ENCODE measurements at places on chromosomes 5 and 9.

DNA sequence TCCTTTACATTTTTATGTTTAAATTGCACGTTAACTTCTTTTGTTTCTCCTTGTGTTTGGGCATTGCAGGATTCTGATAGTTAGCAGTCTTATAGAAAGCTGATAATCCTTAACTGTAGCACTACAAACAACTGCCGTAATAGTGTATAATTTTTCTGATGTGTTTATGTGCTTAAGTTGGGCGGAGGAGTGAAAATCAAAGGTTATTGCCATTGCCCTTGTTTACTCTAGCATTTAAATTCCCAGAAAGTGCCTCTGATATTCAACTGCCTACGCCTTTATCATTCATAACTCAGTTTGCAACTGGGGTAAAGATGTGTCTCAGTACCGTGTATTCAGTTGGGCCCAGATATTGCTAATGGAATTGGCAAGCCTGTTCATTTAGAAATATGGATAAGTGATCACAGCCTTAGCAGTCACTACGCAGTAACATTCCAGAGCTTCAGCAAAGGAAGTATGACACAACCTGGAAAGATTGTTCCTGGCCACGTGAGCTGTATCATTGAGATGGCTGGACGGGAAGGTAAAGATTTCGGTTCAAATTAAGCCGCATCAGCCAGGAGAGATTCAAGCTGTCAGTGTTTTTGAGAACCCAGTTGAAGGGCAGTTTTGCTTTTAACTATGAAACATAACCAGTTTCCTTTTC, 28.1 kb upstream of the LRRTM2 start:
- no peak for DNase-seq

- peak; percentile 79 for DNase-seq
These were observed 40.2 kb downstream of the RCL1 start for GRCh38 chr9:4832786-4833579.

- DNase-seq: no peak
These were observed 160.9 kb downstream of the GIN1 start for GRCh38 chr5:102959055-102959454.

GRCh38 chr9:133437753-133438531, 15.8 kb downstream of the ADAMTS13 start:
- no peak for DNase-seq

DNA sequence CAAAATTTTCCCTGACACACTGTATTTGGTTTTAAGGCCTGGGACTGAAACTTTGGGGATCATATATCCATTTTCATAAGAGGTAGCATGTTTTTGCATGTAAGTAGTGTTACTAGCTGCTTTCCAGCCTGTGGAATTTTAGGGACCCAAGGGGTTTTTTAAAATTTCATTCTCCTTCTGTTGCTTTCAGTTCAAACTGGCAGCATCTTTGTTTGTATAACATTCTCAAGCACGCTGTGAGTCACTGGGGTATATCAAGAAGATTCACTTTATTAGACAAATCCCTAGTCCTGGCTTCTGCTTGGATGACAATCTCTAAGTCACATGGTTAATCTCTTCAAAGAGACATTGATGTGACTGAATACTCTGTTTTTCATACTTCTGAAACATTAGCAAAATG, 479.0 kb downstream of the CYLC2 start:
- no peak for DNase-seq

- no peak for DNase-seq
These were observed 87.7 kb upstream of the ASS1 start for GRCh38 chr9:130356877-130357584.

All from activated CD8-positive, alpha-beta T cell treated with anti-CD3 and anti-CD28 coated beads for 36 hours (primary cell).